ENCODE measurements at places on chromosomes 12 and 14.

GRCh38 chr14:53692885-53693284, 263.7 kb downstream of the BMP4 start:
- DNase-seq, result no peak

DNA sequence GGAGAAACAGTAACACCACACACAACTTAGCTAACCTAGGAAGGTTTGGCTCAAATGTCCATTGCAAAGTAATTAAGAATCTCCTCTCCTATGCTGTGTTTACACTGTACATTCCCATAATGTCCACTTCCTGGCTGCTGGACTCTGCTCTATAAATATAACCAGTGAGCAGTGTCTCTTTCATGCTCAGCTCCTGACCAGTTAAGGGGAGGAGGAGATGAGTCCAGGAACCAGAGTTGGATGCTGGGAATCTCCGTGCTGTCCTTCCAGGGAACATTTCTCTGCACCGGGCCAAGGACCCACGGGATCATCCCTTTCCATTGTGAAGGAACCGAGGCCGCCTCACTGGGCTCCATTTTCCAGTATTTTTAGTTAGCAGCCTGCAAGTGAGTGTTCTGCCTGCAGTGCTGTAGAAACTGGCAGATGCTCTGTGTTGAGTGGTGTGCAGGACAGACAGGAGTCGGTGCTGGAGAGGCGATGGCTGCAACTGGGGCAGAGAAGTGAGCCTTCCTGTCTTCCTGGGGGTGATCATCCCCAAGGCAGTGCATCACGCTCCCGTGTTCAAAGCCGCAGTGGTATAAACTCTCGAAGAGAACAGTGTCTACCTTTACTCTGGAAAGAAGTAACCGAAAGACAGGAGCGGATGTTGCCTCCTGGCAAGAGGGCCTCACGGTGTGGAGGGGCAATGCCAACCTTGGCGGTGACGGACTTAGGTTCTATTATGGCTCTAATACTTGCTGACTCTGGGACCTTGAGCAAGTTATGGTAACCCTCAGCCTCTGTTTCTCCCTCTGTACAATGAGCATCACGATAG, 195.5 kb downstream of the CACNA1C start:
- peak; percentile 90 for DNase-seq

DNA sequence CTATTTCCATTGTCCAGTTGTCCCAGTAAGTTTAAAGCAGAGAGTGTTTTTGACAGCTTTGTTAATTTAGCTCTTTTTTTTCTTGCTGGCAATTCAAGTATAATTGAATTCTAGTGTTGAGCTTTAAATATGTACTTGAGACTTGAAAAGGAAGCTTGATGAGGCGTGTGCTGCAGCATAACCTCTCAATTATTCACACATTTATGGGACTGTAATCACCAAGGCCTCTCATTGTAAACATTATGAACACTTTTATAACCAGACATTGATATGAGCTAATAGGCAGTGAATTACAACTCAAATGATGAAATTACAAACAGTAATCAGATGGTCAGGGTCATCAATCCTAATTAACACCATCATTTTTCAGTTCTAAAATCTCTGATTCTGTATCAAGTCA, 378.0 kb upstream of the DDHD1 start:
- no peak for DNase-seq

GRCh38 chr14:36716614-36717184, 55.0 kb downstream of the PAX9 start:
- DNase-seq, result no peak

DNA sequence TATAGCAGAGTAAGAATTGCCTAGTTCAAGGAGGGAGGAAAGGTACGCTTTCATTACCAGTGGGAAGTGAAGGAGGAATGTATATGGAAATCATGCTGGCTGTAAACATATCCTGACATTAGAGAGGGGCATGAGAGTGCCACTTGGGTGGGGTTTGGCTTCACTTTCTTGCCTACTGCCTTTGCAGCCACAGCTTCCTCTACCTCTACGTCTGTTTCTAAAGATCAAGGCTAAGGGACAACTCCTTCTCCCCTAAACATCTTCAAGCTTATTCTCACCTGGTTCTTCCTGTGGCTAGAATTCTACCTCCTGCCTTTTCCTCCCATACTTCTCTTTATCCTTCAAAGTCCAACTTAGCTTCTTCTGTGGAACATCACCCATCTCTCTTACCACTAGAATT, 58.0 kb downstream of the SUSD6 start:
- DNase-seq, result no peak

DNA sequence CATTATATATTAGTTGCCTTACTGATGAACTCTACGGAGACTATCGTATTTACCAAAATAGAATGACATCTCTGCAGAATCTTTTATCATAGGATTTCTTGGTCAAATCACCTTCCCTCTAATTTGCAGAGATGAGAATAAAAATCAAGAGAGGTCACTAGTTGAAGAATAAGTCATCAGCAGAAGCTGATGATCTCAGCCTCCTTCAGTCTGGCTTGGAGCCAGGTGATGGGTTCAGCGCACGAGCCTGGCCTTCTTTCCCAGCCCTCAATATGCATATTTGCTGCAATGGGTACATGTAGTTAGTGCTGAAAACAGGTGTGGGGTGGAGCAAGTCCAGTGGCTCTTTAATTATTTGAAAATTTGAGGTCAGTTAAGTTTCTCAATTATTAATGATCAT, 19.2 kb upstream of the EMP1 start:
- DNase-seq, result no peak

DNA sequence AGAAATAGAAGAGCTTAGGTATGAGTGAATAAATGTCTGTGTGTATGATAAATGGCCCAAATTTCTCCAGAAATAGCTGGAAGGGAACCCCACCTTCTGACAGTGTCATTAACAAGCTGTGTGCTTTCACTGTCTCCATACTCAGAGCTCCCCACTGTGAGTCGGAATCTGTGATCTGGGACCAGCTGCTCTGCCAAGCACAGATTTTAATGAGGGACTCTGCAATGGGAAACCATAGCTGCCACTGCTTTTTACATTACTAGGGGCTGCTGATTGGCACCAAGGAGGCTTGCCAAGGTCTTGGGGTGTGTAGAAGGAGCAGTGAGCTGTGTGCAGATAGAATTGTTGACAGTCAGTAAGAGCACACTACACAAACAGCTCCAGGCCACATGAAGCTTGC, 244.2 kb upstream of the CCDC196 start:
- DNase-seq, result no peak

DNA sequence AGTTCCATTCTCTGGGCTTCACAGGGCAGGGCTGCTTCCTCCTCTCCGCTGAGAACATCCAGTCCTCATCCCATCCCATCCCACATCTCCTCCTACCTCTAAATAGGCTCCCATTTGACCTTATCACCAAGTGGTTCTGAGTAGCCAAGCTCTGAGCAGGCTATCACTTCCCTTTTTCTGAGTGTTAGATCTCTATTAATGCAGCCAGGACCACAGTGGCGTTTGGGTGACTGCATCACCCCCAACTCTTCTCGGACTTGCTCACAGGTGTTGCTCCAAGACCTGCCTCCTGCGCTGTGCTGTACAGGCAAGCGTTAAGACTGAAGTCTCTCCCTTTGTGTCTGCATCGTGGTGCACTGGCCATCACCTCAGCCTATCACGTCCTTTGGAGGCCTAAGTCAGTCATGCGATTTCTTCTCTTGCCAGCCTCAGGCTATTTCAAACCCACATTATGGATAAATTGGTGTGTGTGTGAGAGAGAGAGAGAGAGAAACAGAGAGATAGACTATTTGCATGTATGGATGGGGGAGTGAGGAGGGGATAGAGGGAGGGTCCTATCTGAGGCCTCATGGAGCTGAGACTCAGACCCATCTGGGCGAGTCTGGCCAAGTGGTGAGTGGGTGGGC, 12.4 kb upstream of the HHIPL1 start:
- DNase-seq, result no peak

GRCh38 chr14:76901171-76902055, 75.2 kb downstream of the LRRC74A start:
- DNase-seq, result peak; percentile 84

DNA sequence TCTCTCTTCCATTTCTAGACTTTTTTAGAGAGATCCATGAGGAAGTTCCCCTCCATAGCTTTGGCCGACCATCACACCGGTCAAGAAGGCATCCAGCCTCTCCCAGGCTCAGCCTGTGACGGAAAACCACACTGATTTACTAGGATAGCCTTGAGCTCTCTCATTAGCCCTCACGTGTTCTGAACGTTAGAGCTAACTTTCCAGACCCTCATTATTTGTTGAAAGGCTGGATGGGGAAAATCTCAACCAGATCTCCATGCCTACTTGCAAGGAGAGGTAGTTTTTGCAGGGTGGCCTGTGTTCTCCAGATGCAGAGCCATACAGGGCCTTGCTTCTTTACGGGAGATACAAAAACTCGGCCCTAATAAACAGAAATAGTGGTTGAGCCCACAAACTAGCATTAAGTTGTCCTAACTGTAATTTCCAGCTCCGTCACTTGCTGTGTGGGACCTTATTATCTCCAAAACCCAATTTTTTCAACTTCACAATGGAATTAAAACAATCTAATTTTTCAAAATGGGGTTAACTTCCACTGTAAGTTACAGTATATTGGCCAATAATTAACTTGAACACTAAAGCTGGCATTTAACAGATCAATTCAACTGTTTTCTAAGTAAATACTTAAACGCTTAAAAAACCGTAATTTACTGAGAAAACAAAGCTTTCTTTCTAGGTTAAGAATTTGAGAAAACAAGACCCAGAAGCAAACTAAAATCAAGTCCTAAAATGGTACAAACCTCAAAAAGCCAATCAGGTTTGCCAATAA, 65.3 kb downstream of the KLHL28 start:
- no peak for DNase-seq

GRCh38 chr14:51823706-51824105, 36.7 kb upstream of the GNG2 start:
- no peak for DNase-seq

- no peak for DNase-seq
Measured at GRCh38 chr12:2284321-2284813, 231.6 kb downstream of the CACNA1C start.

- no peak for DNase-seq
Measured at GRCh38 chr14:69752773-69753172, 14.2 kb upstream of the SRSF5 start.

DNA sequence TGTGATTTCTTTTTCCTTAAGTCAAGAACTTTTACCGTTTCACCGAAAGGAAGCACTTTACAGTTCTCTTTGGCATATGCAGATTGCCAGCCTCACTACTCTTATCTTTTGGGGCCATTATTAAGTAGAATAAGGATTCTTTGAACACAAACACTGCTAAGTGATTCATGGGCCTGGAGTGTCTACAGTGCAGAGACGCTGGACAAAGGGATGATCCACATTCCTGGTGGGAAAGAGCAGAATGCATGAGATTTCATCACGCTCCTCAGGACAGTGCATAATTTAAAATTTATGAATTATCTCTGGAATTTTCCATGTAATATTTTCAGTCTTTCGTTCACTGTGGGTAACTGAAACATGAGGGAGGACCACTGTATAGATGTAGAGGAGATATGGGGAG, 90.2 kb downstream of the TTLL5 start:
- no peak for DNase-seq

- DNase-seq, result no peak
Measured at GRCh38 chr14:97282210-97283004, 485.2 kb downstream of the VRK1 start.

DNA sequence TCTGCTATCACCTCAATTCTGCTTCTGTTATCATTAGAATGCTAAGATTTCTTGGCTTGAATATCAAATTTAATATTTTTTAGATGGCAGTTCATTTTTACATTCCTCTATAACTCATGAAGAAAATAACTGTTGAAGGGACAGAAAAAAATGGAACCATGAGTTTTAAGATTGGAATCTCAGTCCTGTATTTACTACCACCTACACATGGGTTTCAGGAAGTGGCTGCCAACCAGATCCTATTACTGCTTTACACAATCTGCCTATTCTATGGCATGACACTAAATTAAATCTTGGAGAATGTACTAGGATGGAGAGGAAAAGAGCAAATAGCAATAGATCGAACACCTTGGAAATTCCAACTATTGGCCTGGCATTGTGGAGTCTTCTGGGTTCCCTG, 140.8 kb downstream of the DUSP6 start:
- DNase-seq, result no peak

GRCh38 chr14:75344411-75344810, 65.8 kb downstream of the FOS start:
- DNase-seq, result peak; percentile 2

- no peak for DNase-seq
Measured at GRCh38 chr12:54213079-54213478, 24.3 kb upstream of the SMUG1 start.

DNA sequence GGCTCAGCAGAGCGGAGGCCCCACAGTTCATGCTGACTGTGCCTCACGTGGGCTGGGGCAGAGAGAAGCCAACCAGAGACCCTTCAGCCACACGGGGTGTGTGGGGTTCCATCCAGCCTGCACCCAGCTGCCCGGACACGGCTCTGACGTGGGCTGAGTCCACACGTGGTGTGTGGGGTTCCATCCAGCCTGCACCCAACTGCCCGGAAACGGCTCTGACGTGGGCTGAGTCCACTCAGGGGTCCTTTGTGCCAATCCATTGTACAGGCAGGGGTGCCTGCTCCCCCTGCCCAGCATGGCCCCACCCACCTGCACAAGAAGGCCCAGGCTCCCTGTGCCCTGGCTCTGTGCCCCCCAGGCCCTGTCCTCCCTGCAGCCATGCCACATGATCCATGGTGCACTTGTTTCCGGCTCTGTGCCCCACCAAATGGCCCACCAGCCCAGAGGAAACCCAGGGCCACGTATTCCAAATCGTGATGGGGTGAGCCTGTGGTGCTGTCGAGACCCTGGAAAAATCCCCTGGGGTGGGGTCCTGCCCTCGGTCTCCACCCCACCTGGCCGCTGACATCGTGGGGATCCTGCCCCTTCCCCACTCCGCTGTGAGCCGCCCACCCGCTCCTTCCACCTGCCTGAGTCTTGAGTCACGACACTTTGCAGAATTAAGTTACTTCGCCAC, 99.3 kb upstream of the SFSWAP start:
- no peak for DNase-seq

GRCh38 chr12:31029916-31030562, 43.6 kb upstream of the DDX11 start:
- no peak for DNase-seq

GRCh38 chr12:123465084-123465483, 7.1 kb downstream of the SNRNP35 start:
- no peak for DNase-seq

DNA sequence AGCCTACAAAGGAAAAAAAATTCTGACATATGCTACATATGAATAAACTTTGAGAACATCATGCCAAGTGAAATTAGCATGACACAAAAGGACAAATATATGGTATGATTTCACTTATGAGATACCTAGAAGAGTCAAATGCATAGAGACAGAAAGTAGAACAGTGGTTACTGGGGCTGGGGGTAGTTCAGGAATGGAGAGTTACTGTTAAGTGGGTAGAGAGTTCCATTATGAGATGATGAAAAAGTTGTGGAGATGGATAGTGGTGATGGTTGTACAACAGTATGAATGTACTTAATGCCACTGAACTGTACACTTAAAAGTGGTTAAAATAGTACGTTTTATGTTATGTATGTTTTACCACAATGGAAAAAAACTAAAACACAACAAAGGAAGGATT, 92.3 kb downstream of the SCAF11 start:
- no peak for DNase-seq

DNA sequence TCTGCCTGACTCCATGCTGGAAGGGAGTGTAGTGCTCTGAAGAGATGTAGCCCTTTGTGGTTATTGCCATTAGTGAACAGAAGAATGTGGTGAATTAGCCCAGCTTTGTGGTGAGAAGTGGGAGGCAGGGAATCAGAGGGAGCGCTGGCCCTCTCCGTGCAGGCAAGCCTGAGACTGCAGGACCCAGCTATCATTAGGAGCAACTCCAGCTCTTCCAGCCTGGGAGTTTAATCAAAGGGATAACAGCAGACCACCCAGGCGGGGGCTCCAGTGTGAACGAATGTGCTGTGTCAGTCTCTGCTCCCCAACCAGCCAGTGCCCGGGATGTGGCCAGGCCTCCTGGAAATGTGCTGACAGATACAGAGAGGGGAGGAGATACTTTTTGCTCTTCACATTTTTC, 142.7 kb downstream of the TTLL5 start:
- DNase-seq, result no peak
